ENCODE measurements at places on chromosomes 3 and 15.

DNA sequence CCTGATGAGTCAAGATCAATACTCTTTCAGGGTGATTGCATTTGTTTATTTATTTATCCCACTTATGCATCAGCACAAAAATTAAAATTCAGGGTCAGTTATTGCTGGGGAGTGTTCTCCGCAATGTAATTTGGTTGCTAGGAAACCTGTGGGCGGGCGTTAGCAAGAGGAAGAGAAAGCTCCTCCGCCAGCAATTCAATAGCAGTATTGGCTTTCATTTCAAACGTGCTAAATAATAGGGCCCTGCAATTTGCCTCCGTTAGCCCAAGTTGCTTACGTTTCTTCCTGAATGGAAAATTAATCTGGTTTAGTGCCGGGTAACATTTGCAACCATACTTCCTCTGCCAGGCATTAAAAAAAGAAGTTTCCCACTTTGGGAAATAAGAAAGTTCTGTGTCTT lies 35.5 kb upstream of the PLCL2 start:
- DNase-seq: peak; percentile 39

- DNase-seq: no peak
Observed at GRCh38 chr15:69744391-69745162, 292.0 kb downstream of the RPLP1 start.

DNA sequence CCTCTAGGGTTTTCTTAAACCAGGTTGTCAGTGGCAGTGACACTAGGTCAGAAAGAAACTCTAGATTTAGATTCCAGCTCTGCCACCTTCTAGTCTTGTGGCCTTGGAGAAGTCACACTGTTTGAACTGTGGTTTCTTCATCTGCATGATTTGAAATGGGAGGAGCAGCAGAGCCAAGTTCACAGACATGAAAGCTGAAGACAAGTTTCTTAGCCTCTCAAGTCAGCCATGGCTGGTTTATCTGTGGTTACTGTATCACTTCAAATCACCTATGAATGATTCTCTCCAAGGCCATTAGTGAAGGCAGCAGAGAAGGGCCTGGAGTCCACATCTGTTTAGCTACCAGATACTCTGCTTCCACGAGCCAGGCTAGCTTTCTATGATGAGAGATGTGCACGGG lies 15.6 kb downstream of the CLEC3B start:
- DNase-seq: no peak

DNA sequence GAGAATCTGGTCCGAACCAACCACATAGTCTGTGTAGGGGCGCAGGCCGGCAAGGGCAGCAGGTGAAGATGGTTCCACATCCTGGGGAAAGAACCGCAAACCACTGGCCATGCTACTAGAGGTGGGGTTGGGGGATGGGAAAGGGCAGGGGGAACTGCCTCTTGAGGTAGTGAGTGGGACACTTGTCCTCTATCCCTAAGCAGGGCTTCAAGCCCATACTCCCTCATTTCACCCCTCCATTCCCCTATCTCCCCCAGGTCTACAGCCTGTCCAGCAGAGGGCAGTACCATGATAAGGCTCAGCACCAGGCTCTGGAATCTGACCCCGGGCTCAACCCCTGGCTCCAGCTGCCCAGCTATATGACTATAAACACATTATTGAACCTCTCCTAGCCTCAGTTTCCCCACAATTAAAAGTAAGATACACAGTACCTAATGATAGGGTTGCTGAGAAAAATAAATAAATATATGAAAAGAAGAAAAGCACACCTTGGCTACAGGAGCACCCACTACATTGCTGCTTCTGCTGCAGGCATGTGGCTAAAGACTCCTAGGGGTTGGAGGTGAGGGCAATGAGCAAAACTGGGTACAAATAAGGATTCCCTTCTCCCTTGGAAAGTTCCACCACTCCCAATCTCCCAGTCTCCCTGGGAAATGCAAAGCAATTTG lies 6.3 kb downstream of the GORASP1 start:
- DNase-seq: peak; percentile 50

DNA sequence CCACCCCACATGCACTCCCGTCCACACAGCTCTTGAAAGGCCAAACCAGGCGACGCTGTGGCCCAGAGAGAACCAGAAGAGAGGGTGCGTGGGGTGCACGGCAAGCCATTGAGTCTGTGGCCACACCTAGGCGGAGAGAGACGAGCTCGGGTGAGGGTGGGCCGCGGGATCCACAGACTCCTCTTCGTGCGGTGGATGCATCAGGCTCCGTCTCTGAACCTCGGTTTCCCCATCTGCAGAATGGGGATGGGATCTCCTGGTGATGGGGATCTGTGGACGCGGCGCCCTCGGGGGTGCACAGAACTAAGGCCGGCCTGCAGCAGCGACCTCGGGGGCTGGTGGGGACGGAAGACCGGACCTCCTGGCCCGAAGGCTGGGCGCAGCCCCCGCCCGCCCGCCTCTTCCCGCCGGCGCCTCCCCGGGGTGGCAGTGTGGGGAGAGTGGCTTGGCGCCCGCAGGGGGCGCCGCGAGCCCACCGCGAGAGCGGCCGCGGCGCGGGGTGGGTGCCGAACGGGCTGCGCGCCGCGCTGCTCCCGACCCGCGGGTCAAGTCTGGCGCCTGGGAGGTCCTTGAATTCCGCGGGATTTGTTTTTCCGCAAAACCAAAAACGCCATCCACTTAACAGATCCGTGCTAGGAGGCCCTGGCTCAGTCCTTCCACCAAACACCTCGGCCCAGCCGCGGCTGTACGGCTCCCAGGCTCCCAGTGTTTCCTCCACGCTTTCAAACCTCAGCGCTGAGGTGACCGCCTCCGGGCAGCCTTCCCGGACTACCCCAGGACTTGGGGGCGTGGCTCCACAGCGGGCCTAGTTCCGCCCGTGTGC lies 13.2 kb upstream of the ADPGK start:
- peak; percentile 69 for DNase-seq

DNA sequence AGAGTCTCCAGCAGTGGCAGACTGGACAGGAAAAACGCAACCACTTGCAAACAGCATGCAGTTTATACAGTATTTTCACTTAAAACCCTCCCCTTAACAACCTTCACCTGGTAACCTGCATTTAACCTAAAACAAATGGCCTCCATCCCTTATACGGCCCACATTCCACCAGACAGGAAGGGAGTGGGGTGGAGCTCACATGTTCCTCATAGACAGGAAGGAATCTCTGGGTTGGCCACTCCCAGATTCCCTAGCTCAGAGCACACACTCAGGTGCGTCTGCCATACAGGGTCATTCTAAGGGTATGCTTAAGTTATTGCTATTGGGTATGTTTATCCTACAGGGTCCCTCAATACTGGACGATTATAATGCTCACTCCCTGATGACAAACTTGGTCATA lies 16.8 kb upstream of the ABHD2 start:
- no peak for DNase-seq

DNA sequence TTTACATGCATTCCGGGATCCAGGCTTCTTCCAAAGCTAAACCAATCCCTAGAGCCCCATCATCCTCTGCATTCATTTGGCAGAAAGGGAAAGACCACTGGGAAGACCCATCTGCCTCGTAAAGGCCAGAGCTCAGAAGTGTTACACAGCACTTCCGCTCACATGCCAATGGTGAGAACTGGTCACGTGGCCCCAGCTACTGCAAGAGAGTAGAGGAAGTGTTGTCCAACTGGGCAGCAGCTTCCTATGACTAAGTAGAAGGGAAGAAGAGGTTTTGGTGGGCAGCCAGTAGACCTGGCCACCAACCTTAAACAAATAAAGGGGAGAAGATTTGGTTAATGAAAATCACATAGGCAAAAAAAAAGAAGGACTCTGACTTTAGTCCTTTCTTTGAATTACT lies 74.4 kb upstream of the PPP2R3A start:
- DNase-seq: no peak

DNA sequence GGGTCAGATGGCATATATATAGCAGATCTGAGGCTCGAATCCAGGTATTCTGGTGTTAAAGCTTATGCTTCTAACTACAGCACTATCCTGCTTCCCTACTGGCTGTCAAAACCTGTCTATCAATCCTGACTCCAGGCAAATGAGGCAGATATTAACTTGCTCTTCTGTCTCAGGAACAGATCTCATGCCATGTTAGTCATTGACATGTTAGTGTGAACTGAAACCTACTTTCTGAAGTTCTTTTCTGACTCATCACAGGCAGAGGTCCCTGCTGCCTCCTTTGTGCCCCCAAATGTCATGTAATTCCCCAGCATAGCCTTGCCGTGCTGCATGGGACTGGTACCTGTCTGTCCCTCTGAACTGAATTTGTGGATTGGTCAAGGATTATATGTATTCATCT lies 125.0 kb upstream of the SMAD3 start:
- DNase-seq: no peak

GRCh38 chr3:190506271-190506670 lies 7.6 kb upstream of the IL1RAP start:
- DNase-seq: no peak

DNA sequence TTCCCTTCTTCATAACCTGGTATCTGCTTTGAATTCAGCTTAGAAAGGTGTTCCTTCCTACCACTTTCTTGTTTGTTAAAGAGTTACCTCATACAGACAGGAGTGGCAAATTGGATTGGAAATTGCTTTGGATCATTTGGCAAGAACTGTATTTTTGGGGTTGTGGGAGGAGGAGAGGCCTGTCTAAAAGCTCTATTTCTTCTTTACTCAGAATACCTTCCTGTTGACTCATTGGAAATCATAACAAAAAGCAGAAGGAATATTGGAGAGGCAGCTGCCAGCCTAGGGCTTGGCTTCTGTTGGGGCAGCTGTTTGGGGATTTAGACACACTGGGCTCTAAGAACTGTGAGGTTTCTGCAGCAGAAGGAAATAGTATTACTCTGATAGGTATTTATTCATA lies 14.2 kb downstream of the IQGAP1 start:
- DNase-seq: no peak

DNA sequence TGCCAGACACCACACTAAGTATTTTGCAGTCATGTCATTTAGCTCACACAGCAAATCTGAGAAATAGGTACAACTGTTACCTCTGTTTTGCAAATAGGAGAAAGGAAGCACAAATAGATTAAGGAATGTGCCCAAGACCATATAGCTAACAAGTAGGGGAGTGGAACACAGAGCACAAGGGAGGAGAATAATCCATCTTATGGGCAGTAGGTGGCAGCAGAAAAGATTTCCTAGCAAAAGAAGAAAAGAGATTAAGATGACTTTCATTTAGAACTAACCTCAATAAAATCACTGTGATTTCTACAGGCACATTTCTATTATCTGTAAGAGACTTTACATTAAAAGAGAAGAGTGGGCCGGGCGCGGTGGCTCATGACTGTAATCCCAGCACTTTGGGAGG lies 49.1 kb downstream of the NR1I2 start:
- DNase-seq: no peak

- DNase-seq: no peak
Observed at GRCh38 chr3:100274361-100274760, 13.6 kb downstream of the TBC1D23 start.

- no peak for DNase-seq
Observed at GRCh38 chr15:92107510-92107909, 254.0 kb downstream of the SLCO3A1 start.

GRCh38 chr15:58980351-58980939 lies 7.0 kb upstream of the RNF111 start:
- no peak for DNase-seq

- no peak for DNase-seq
Observed at GRCh38 chr3:102179326-102180177, 255.3 kb upstream of the ZPLD1 start.

- no peak for DNase-seq
Observed at GRCh38 chr3:44885618-44886017, 11.2 kb downstream of the TGM4 start.
